ENCODE measurements at places on chromosomes 13 and 19. TPM values are rescaled to one million over a fixed set of nuclear protein-coding genes. Genes with fewer than 3 reads are reported as not detected.

The CBY2 gene
- total RNA-seq = not detected

The NFIX gene
- 111 TPM for total RNA-seq

DNA sequence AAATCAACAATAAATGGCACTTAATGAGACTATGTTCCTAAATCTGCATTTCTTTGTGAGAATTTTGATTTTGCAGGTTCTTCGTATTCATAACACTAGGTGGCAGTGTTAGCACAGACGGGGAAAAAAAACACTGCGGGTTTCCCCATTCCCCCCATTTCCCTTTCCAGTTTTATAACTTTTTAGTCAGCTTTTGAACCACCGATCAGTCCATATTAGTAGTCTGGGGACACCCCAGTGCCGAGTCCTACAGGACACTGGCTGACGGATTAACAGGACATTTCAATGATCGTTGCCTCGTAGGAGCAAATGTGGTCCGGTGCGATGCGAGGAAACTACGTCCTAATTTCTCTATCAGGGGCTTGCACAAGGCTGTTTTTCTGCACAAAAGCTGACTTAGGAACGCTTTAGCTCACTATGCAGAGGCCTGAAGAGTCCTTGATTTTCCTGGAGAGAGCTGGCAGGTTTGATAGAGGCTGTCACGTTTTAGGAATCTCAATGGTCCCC, 234.3 kb downstream of the LMO7 start:
- H3K36me3 ChIP-seq = no peaks in the 10 kb centered on the region
- no peaks in the 10 kb centered on the region for H3K4me1 ChIP-seq
- no peaks in the 10 kb centered on the region for H3K27me3 ChIP-seq
- H3K4me3 ChIP-seq = peak overlapping the region; percentile 52

GRCh38 chr19:4199699-4200293, 17.3 kb downstream of the ANKRD24 start:
- H3K4me1 ChIP-seq = no peaks in the 10 kb centered on the region
- no peaks in the 10 kb centered on the region for H3K36me3 ChIP-seq
- no peak overlapping the region for H3K4me3 ChIP-seq
- peaks cover 46% of the 10 kb centered on the region for H3K27me3 ChIP-seq
- DNase-seq = no peak

The PPP1R37 gene
- total RNA-seq = 17.7 TPM

GRCh38 chr19:46926170-46927071, 65.6 kb downstream of the ARHGAP35 start:
- no peaks in the 10 kb centered on the region for H3K27me3 ChIP-seq
- H3K27ac ChIP-seq = peak overlapping the region; percentile 80
- H3K4me1 ChIP-seq = peaks cover 13% of the 10 kb centered on the region
- peaks cover 21% of the 10 kb centered on the region for H3K36me3 ChIP-seq
- no peak for DNase-seq

- H3K27ac ChIP-seq = no peak overlapping the region
- no peak overlapping the region for H3K4me3 ChIP-seq
- DNase-seq = no peak
- H3K36me3 ChIP-seq = no peaks in the 10 kb centered on the region
Measured at GRCh38 chr13:40031031-40031430, 375.6 kb downstream of the COG6 start.

DNA sequence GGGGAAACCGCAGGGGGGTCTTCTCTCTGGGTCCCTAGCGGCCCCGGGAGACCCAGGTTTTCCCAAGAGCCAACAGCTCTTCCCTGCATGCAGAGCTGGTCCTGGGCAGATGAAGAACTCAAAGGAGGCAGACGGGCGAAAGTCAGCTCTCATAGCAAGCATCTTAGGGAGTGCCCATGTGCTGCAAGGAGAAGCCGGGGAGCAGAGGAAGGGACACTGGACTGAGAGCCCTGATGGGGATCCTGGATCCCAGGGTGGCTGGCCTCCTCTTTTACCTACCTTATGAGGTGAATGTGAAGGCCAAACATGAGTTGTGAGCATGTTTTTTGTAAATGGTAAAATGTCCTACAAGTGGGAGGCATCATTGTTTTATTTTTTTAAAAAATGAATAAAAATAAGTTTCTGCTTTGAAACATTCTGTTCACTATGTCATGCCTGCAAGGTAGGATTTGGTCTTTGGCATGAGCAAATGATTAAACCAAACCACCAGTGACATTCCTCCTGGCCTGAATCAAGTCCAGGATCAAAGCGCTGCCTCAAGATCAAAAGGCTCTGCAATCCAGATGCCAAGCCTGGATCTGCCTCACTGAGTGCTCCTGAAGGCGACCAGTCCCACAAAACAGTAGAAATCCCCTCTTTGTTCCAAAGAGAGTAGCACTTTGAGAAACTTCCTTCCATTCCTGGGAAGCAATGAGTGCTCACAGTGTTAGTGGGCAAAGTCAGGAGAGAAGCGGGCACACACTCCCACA, 92.2 kb upstream of the SERP2 start:
- no peaks in the 10 kb centered on the region for H3K27me3 ChIP-seq
- no peak for DNase-seq
- H3K36me3 ChIP-seq = no peaks in the 10 kb centered on the region
- H3K4me3 ChIP-seq = no peak overlapping the region
- no peak overlapping the region for H3K27ac ChIP-seq

GRCh38 chr19:5115351-5115750, 146.4 kb downstream of the KDM4B start:
- no peaks in the 10 kb centered on the region for H3K27me3 ChIP-seq
- peaks cover 17% of the 10 kb centered on the region for H3K4me1 ChIP-seq
- H3K36me3 ChIP-seq = no peaks in the 10 kb centered on the region
- DNase-seq = no peak
- H3K4me3 ChIP-seq = no peak overlapping the region

All from heart right ventricle (tissue), 16 donors.